ENCODE measurements at places on chromosomes 2 and 18. TPM values are rescaled to one million over a fixed set of nuclear protein-coding genes. Genes with fewer than 3 reads are reported as not detected.

- no peak for DNase-seq
Observed at GRCh38 chr2:227192491-227192890, 28.1 kb downstream of the COL4A3 start.

GRCh38 chr18:44813586-44813985 is 132.9 kb downstream of the SETBP1 start:
- no peak for DNase-seq

- no peak for DNase-seq
Observed at GRCh38 chr2:104909317-104909716, 55.4 kb downstream of the POU3F3 start.

- DNase-seq: peak; percentile 48
Observed at GRCh38 chr18:63365876-63366212, 1.2 kb downstream of the KDSR start.

DNA sequence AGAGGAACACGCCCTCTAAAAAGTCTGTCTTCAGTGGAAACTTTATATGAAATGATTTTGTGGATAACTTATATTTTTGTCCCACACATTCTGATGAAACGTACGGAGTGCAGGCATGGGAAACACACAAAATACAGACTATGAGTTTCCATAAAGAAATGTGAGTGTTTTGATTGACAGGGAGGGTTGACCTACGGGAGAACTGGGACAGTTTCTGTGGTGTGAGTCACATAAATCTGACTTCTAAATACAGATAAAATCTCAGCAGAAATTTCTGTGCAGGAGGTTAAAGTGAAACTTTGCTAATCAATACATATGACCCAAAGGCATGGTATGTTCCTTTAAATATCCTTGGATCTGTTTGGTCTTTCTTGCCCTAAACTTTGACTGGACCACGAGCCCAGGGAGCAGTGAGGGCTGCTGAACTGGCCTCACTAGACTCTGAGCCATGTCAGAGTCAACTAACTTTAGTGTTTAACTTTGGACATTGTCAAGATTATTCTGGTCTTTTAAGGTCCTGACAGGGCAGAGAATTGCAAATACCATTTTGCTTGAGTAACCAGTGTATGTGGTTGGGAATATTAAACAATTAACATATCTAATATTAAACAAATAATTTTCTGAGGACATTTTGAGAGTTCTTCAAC is 206.9 kb upstream of the LYPD1 start:
- DNase-seq: no peak

DNA sequence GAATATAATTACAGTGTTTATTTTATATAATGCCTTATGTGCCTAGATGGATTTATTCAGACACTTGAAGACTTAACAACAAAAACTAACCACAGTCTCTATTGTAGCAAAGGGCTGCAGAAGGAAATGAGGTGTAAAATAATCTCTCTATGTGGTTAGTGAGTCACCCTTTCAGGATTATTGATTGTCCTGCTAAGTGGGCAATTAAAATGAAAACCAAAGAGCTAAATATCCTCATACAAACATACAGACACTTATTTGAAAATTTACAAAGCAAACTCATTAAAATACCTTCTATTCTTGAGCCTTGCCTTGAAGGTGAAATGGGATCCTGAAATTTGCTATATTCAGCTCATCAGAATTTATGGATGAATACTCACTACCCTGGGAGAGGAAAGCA is 27.7 kb upstream of the DCC start:
- no peak for DNase-seq

GRCh38 chr2:109472974-109473373 is 140.8 kb downstream of the SEPTIN10 start:
- DNase-seq: no peak

GRCh38 chr18:41410006-41410405 is 545.0 kb upstream of the PIK3C3 start:
- no peak for DNase-seq

GRCh38 chr2:218567797-218568189 is 358 bp downstream of the USP37 start:
- no peak for DNase-seq

- no peak for DNase-seq
Observed at GRCh38 chr2:62904344-62904743, 146.3 kb upstream of the OTX1 start.

IL18RAP gene
- total RNA-seq: 4.8 TPM

SFT2D3 gene
- 5.8 TPM for total RNA-seq

ACADL gene
- total RNA-seq: not detected

LRRTM4 gene
- not detected for total RNA-seq

PFN4 gene
- not detected for total RNA-seq

IMPA2 gene
- 61.9 TPM for total RNA-seq

ARID5A gene
- total RNA-seq: 3.9 TPM

Measured in Peyer's patch (tissue), 4 donors.